ENCODE measurements at places on chromosomes 7 and 10.

GRCh38 chr10:108749042-108749441 is 1174.3 kb downstream of the XPNPEP1 start:
- DNase-seq: no peak

DNA sequence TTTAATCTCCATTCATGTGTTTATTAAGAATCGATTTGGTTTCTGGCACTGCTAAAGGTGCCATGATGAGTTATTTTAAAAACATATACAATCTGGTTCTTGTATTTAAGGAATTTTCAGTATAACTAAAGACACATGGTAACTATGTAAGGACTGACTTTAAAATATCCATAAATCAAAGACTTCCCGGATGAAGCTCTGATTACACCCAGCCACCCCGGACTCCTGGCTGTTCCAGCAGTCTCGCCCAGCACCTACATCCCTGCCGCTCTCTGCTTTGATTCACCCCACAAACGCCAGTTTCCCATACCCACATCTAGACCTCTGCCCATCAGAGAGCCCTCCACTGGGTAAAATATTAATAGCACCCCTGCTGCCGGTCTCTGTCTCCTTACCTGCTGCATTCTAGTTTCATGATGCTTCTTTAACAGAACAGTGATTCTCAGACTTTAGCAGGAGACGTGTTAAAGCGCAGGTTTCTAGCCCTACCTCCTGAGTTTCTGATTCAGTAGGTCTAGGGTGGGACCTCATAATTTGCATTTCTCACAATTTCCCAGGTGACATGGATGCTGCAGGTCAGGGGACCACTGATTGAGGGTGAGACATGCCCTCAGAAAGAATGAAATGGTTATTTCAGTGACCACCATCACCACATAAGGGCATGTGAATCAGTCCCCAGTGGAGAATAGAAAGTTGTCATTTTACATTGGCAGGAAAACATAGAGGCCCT is 185.7 kb downstream of the KIAA1217 start:
- DNase-seq: no peak

DNA sequence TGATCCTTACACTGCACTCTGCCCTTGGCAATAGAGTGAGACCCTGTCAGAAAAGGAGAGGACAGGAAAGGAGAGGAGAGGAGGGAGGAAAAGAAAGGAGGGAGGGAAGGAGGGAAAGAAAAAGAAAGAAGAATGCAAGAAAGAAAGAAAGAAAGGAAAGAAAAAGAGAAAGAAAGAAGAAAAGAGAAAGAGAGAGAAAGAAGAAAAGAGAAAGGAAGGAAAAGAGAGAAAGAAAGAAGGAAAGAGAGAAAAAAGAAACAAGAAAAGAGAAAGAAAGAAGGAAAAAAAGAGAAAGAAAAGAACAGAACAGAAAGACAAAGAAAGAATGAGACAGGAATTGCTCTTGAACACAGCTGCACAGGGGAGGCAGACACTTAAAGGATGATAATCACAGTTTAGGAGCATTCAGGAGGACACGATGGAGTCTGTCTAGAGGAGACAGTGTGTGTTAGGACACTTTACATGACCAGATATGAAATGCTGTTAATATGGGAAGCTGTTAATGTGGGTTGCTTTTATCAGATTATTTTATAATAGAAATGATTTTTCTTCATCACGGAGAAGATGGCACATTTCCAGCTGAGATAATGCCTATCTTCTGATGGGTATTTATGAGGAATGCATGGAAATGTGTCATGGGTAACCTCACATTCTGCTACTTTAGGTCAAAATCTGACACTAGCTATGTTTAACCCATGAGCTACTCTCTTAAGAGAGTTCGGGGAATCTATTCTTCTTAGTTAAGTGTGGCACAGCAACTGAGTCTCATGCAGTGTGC is 160.5 kb downstream of the BAMBI start:
- DNase-seq: no peak

- DNase-seq: no peak
These were observed 68.5 kb upstream of the LRRC18 start for GRCh38 chr10:49008091-49008490.

DNA sequence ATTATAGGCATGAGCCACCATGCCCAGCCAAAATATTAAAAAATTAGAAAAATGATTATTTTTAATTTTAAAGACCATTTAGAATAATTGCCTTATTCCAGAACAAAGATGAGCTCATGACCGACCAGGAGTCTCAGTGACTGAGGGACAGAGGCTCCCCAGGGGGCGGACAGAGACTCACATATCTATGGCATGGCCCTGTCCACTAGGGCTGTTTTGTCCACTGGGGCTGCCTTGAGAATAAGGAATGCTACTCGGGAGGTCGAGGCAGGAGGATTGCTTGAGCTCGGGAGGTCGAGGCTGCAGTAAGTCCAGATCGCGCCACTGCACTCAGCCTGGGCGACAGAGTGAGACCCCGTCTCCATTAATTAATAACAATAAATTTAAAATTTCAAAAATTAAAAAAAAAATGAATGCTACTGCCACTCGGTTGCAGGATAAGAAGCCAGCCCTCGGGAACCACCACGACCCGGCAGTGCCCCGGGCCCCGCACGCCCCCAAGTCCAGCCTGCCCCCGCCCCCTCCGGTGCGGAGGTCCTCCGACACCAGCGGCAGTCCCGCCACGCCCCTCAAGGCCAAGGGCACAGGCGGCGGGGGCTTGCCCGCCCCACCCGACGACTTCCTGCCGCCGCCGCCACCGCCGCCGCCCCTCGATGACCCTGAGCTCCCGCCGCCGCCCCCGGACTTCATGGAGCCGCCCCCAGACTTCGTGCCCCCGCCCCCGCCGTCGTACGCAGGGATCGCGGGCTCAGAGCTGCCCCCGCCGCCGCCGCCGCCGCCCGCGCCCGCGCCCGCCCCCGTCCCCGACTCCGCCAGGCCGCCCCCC is 128.6 kb downstream of the APBB1IP start:
- no peak for DNase-seq
